Mucosa of descending colon (tissue), 3 donors: ENCODE measurements at places on chromosomes 4 and X.

DNA sequence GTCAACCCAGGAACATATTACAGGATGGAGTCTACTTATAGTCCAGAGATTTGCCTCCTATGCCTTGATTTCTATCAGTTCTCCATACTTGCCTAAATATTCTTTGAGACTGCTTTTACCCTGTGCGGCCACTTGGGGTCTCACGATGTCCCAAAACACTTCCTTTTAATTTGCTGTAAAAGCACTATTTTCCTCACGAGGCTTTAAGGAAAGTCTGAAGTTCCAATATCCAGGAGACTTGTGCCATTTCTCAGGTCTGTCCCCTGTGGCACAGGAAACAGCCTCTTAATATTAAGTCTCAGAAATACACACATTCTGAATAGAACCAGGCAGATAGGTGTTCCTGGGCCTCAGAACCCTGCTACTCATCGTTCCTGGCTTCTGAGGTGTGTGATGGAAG lies 142.9 kb downstream of the TMEM164 start:
- DNase-seq, result no peak

DNA sequence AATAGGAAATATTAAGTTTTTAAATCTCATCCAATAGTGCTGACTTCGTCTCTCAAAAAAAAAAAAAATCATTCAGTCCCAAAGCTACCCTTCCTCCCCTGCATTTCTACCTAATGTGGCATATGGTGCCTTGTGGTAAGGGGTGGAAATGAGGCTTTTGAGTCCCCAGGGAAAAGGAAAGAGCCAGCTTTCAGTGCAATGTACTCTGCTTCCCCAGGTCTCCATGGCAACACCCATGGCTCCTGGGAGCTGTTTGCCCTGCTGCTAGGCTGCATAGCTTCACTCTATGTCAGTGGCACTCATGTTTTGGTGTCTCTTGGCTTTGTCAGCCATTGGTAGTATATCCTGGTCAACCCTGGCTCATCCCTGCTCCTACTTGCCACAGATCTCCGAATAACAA lies 175.9 kb downstream of the SLC39A8 start:
- no peak for DNase-seq

DNA sequence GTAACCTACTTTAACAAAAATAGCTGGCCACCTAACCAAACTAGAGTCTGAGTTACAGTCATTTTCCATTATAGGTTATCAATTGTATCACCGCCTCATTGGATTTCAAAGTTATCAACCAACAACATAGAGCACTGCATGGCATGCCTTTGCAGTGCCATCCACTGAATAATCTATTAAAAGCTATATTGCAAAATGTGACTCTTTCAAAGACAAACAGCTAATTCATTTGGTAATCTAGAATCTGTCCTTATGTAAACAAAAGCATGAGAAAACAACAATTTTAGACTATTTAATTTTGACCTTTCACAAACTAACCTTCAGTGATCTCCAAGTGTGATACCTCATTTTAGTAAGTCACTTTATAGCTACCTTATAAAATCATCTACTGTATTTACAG lies 144.2 kb upstream of the SH3RF1 start:
- DNase-seq, result no peak

GRCh38 chr4:48898733-48899431 lies 7.7 kb downstream of the OCIAD2 start:
- DNase-seq, result no peak

DNA sequence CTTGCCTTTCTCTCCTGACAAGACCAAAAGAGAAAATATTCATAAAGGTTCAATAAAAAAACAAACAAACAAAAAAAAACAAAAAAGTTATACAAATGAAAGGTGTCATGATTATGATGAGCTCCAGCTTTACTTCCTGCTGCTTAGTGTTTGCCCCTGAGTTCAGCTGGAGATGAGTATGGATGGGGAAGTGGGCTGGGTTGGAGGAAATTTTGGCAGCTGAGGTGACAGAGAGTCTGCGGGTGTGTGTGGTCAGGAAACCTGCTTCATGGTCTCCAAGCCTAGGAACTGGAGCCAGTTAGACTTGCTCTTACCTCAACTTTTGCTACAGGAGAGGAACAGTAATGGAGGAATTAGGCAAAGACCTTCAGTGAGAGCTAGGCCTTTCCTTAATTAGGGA lies 4.3 kb upstream of the CYSLTR1 start:
- DNase-seq, result no peak

GRCh38 chr4:26813698-26814097 lies 46.9 kb upstream of the STIM2 start:
- DNase-seq, result no peak

DNA sequence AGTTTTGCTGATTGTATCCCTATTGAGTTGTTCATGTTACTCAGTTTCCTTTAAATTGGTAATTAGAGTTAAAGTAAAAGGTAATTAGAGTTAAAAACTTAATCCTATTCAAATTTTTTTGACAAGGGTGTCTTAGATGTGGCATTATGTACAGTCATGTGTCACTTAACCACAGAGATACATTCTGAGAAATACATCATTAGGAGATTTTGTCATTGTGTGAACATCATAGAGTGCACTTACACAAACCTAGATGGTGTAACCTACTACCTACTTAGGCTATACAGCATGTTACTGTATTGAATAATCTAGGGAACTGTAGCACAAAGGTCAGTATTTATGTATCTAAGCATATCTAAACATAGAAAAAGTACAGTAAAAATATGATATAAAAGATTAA lies 39.2 kb downstream of the BEX3 start:
- no peak for DNase-seq

GRCh38 chrX:70995338-70995737 lies 64.4 kb upstream of the SLC7A3 start:
- no peak for DNase-seq

DNA sequence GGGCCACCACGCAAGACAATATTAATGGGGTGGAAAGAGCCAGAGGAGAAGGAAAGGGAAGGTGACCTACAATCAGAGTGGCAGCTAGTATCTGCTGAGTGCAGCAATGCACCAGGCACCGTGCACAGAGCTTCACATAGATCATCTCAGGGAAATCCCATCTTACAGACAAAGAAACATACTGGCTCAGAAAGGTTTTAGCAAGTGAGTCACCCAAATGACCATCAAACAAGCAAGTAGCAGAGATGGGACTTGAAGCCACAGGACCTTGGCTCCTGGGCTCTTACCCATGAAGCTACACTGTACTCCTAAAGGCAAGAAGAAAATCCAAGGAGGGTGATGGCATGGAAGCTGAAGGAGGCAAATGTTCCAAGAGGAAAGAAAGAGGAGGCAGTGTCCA lies 6.8 kb downstream of the ANXA5 start:
- no peak for DNase-seq

DNA sequence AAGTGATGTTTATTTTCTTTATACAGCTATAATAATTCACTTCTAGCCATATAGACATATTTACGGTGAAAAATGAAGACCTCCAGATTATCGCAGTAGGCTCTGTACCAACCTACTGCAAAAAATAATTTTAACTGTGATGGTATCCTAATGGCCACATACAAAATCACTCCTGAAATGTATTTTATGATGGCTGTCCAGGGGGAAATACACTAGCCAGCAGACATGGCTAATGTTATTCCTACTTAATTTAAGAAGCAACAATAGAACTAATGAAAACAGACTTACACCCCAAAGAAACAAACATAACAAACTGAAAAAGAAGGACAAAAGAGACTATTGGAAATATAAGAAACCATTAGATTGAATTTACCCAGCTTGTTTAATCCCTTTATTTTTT lies 4.6 kb downstream of the NKX6-1 start:
- no peak for DNase-seq

DNA sequence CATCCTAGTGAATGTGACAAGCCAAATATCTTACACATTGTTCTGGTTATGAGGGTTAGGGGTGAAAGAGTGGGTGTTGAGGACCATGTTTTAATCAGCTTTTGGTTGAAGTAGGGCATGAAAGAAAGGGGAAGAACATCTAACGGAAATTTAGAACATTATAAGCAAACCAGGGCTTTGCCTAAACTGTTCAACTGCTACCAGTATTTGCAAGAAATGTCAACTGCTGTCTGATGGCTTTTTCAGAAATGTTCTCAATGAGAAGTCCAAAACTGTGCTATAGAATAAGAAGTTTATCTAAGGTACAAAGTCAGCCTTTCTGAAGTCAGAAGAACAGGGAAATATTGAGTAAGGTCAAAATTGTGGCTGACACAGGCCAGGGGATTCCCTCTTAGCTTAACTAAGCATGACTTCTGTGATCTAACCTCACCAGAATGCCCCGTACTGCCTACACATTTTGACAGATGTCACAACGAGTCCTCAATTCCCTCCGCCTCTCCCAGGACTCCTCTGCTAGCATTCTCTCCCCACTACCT lies 67.1 kb downstream of the DTHD1 start:
- DNase-seq, result no peak

DNA sequence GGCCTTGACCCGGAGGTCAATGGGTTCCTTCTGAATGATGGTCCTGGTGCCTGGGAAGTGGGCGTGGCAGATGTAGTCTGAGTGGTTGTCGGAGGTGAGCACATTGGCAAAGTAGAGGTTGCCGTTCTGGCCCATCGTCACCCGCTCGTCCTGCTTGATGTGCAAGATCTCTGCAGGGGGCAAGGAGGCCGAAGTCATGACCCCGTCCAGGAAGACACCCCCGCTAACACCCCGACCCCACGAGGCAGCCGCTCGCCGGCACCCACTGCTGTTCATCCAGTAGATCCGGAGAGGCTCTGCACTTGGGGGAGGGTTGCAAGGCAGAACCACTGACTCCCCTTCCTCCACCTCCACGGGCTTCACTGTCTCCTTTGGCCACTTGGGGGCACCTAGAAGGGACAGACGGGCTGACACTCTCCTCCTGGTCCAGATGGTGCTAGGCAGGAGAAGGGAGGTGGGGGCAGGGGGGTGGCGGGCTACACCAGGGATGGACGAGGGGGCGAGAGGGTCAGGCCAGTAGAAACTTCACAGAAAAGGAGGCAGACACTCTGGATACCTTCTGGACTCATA lies 15.1 kb downstream of the L1CAM start:
- no peak for DNase-seq

- DNase-seq, result no peak
Measured at GRCh38 chrX:131747173-131747572, 203.3 kb downstream of the OR13H1 start.

- no peak for DNase-seq
Measured at GRCh38 chr4:144509088-144510015, 136.6 kb upstream of the HHIP start.

- no peak for DNase-seq
Measured at GRCh38 chr4:150584111-150584915, 2.4 kb downstream of the MAB21L2 start.

- DNase-seq, result no peak
Measured at GRCh38 chr4:163317110-163317509, 15.3 kb downstream of the NPY1R start.

DNA sequence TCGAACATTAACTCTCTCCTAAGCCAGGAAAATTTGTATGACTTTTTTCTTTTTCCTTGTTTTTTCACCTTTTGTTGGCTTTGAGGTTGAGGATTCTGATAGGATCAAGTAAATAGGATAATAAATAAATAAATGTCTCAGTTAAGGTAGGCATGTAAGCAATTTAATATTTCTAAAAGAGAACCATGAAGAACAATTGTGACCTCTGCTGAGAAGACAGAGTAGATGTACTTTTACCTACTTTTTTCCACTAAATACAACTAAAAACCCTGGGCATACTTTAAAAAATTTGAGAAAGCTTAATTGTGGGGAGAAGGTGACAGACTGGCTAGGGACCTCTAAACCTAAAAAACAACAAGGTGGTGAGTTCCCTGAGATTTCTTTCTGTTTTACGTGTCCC lies 31.6 kb upstream of the CLNK start:
- DNase-seq, result no peak

- DNase-seq, result no peak
Measured at GRCh38 chrX:122168241-122168640, 1015.8 kb upstream of the GRIA3 start.

DNA sequence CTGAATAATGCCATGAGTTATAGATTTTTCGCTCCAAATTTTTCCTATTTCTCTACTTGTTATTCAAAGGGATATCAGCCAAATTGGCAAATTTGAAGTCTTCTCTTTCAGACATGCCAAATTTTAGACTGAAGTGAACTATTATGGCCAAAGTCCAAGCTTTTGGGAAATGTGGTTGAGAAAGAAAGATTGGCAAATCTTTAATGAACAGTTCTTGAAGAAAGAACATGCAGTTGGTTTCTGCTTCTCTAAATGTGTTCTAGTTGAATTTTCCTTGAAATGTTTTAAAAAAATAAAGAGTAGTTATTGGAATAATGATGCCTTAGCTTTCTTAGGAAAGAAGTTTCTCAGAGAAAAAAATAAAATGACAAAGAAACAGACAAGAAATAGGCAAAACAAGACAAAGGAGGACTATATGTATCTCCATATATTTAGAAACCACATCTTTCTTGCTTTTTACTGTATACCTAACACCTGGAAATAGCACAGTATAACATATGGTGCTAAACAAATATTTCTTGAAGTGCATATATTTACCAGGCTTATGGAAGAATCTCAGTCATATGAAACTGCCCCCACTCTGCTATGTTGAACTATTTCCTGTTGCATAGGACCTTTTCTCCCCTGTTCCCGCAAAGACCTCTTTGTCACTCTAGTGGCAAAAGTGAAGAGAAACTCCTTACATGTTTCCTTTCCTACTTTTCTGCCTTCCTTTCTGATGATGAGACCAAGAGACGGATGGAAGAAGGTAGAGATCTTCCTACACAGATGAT lies 250.0 kb downstream of the ARHGAP24 start:
- DNase-seq, result no peak

- DNase-seq, result no peak
Measured at GRCh38 chr4:78704981-78705683, 71.0 kb upstream of the BMP2K start.

DNA sequence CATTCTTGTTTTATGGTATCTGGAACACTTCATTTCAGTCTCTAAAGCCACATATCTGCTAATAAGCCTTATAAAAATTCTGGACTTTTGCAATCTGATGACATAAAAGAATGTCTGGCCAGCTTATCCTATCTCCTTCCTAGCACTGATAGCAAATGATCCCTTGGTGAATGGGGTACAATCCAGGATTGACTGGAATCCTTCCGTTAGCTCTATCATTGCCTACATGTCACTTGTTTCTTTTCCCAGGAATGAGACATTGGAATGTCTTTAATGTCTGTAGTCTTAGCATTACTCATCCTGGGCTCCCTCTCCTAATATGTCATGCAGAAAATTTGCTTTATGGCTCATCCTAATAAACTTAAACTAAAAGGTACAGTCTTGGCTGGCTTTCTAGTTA lies 14.8 kb upstream of the PABPC4L start:
- DNase-seq, result no peak

DNA sequence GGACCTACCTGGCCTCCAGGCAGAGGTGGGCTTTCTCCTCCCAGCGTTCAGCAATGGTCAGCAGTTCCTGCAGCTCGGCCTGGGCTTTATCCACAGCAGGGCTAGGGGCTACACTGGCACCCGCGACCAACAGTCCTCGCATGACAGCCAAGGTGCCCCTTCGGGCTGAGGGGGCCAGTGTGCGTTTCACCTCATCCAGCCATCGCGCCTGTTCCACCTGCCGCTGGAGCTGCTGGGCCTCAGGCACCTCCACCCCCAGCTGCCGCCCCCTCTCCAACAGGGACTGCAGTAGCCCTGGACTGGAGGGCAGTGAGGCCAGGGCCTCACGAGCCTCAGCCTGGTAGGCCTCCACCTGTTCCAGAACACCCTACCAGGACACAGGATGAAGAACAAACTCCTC lies 28.3 kb downstream of the KDM5C start:
- no peak for DNase-seq

- no peak for DNase-seq
Measured at GRCh38 chr4:38614231-38614630, 49.8 kb upstream of the KLF3 start.
